ENCODE measurements at places on chromosomes 4 and X. TPM values are rescaled to one million over a fixed set of nuclear protein-coding genes. Genes with fewer than 3 reads are reported as not detected.

EVC2 gene
- total RNA-seq = 2.3 TPM

FRMD7 gene
- not detected for total RNA-seq

GPR143 gene
- total RNA-seq = 0.09 TPM

OPRPN gene
- not detected for total RNA-seq
